Amygdala (tissue), 56 donors: ENCODE measurements at places on chromosomes 12 and 14.

DNA sequence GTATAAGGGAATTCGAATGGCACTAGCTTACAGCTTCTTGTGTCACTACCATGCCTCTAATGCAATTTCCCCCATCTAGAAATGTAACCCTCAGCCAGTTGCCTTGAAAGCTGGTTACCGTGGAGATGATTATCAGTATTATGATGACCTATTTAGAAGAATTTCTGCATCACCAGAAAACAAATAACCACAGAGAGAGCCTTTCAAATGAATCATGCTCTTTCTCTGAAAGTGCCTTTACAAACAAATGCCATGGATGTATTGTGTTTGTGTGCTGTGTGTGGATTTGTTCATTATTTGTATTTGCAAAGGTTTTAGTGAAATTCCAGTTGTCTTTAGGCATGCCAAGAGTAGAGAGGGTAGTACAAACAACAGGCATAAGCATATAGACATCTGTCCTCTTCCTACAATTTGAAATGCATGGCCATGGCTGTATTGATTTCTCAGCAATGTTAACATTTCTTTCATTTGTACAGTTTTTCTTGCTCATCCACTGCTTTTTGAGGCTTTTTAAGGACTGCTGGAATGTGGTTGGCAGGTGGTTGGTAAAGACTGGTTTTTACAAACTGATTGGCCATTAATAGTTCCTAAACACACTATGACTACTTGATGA, 266.5 kb downstream of the PAWR start:
- DNase-seq: no peak

GRCh38 chr12:55957106-55957859, 8.6 kb downstream of the PMEL start:
- DNase-seq: no peak

DNA sequence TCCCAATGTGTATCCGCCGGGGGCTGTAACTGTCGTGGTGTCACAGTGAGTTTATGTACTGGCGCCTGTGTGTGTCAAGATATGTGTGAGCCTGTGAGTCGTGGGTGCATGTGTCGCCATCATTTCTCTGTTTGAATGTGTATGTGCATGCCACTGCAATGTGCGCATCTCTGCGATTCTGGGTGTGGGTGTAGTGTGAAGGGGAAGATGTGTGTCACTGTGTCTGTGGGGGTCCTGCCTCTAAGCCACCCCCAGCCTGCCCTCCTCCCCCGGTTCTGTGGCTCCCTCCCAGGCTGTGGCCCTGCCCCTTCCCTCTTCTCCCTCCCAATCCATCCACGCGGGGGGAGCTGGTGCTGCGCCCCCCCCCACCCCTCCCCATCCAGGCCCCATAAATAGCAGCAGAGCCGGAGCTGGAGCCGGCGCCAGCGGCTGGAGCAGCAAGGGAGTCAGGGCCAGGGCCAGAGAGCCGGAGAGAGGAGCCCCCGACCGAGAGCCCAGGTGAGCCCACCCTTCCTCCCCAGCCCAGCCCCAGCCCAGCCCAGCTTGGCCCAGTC, at the start of gene CPNE6:
Gene CPNE6 (plus strand): TSS at position 419 of the 554 bp plus-strand sequence. CDS start 1,375 bp downstream, outside the sequence.
- DNase-seq: no peak

DNA sequence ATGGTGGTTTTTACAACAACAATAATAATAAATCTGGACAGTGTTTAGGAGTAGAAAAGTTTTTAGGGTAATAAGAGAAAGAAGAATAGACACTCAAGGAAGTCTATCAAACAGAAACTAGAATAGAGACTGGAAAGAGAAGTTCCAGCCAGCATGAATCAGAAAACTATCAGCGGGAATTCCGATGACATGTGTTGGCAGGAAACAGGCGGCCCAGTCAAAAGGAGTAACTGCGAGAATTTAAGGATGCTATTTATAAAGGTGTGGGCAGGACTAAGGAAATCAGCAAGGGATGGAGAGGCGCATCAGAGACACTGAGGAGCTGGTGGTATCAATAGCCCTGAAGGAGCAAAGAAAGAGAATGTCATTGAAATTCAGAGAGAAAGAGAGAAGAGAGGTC, 89.9 kb downstream of the TBX5 start:
- no peak for DNase-seq

GRCh38 chr14:63717702-63718101, 10.2 kb downstream of the SGPP1 start:
- DNase-seq: no peak

- no peak for DNase-seq
These were observed 6.1 kb upstream of the BDKRB2 start for GRCh38 chr14:96198430-96199130.

DNA sequence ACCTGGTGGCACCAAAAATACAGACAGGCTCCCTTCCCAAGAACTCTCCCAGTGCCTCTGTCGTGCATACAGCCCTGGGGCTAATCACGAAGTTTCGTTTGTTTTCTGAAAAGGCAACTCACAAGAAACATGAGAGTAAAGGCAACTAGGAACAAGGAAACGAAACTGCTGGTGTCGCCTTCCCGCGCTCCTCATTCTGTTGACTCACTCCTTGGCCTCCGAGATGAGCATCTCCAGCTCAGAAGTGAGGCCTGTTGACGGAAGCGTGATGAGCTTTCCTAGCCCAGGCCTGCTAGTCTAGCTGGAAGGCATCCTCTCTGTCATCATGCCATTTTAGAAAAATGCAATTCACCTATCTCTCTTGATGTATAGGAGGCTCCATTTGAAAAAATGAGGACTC, 50.5 kb downstream of the TTC9 start:
- DNase-seq: no peak

GRCh38 chr14:106844608-106845285, 1318.4 kb downstream of the TMEM121 start:
- no peak for DNase-seq

- DNase-seq: no peak
These were observed 136.4 kb downstream of the RPS29 start for GRCh38 chr14:49449749-49450148.

DNA sequence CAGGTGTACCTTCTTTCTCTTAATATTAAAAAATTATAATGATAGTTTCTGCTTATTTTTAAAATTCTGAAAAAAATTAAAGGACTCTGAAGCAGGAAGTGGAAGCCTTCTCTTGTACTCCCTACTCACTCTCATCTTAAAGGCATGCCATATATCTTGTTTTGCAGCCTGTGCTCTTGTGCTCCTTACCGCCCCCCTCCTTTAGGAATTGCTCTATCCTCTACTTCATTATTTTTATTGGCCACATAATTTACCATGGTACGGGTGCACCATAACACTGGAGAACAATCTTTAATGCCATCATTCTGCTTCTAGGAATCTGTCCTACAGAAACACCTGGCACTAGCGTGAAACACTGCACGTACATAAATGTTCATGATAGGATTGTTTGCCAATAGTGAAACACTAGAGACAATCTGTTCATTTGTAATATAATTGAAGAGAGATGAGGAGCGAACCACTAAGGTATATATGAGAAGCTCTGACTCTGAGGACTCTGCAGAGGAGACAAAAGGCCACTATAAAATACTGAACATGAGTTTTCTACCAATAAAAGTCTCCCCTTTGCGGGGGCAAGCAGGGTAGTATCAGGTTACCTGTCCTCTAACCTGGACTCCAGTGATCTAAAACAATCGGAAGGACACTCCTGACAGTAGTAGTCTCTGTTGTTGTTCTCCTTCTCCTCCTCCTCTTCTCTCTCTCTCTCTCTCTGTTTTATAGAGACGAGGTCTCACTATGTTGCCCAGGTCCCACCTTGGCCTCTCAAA, 6.3 kb upstream of the NYNRIN start:
- no peak for DNase-seq

DNA sequence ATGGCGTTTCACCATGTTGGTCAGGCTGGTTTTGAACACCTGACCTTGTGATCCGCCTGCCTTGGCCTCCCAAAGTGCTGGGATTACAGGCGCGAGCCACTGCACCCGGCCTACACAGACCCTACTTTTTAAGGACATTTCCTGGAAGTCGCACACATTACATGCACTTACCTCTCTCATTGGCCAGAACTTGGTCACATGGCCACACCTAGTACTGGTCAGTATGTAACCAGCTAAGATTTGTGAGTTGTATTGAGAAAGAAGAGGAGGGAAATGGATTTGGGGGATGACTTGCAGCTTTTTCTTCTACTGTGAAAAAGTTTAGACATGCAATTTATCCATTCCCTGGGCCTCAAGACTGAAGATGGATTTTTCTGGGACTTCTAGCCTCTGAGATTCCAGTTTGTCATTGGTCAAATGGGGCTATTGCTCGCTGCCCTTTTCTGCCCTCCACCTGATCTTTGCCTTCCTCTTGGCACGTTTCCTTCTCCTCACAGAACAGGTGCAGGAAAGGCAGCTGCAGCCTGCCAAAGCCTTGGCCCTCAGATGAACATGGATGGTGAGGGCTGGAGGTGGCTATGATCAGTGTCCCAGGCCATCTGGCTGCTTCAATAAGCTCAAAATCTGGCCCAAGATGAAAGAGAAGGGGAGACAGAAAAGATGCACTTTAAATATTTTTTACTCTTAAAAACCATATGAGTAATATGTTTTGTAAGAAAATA, 7.1 kb upstream of the ZDHHC22 start:
- DNase-seq: no peak

- no peak for DNase-seq
These were observed 46.2 kb downstream of the ACACB start for GRCh38 chr12:109162551-109162950.

DNA sequence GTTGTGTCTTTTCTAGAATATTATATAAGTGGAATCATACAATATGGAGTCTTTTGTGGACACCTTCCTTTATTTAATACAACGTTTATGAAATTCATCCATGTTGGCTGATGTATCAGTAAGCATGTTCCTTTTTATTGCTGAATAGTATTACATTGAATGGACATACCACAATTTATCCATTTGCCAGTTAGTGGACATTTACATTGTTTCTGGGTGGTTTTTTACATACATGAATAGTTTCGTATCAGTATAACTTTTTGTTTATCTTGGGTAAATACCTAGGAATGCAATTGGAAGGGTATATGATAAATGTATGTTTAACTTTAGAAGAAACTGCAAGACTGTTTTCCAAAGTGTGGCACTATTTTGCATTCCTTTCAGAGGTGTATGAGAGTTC, 23.1 kb downstream of the IQSEC3 start:
- no peak for DNase-seq

DNA sequence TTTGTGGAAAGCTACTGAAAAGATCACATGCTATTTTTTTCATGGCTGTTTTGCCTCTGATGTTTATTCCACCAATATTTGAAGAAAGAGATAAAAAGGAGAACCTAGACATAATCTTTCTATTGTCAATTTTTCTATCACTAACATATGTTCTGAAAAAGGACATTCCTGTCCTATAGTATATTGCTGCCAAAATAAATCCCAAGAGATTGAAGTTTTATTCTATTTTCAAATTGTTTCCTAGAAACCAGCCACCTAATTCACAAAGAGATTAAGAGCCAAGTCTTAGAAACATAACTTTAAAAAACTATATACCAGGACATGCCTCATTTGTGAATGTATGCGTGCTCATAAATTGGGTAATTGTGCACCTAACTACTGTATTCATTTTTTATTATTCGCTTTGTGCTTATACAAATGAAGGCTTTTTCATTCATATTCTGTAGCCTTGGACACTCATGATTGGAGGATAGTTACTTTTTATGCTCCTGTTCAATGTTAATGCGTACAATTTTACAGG, 200.7 kb downstream of the FUT8 start:
- DNase-seq: no peak
